Right lobe of liver (tissue), 6 donors: ENCODE measurements at places on chromosomes 12 and 14. TPM values are rescaled to one million over a fixed set of nuclear protein-coding genes. Genes with fewer than 3 reads are reported as not detected.

Gene KRT74
- not detected for total RNA-seq

Gene CPM
- total RNA-seq: 83.8 TPM

DNA sequence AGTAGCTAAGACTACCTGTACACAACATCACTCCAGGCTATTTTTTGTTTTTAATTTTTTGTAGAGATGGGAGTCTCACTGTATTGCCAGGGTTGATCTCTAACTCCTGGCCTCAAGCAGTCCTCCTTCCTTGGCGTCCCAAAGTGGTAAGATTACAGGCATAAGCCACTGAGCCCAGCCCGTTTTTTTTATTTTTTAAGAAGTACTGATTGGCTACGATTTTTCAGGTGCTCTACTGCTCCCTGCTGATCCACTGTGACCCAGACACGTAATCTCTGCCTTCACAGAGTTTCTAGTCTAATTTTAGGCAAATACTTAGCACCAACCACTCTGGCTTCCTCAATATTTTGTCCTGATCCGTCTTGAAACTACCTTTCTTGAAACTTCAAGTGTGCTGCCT lies 4.3 kb upstream of the STRN3 start:
- DNase-seq: no peak

GRCh38 chr14:61939776-61940175 lies 177.6 kb downstream of the SNAPC1 start:
- no peak for DNase-seq

DNA sequence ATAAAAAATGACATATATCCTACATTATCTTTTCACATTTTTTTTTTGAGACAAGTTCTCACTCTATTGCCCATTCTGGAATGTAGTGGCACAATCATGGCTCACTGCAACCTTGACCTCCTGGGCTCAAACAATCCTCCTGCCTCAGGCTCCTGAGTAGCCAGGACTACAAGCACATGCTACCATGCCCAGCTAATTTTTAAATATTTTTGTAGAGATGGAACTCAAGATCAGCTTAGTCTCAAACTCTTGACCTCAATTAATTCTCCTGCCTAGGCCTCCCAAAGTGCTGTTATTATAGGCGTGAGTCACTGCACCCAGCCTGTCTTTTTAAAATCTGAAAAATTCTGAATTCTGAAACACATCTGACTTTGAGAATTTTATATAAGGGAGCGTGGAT lies 241.9 kb upstream of the DCN start:
- DNase-seq: no peak

DNA sequence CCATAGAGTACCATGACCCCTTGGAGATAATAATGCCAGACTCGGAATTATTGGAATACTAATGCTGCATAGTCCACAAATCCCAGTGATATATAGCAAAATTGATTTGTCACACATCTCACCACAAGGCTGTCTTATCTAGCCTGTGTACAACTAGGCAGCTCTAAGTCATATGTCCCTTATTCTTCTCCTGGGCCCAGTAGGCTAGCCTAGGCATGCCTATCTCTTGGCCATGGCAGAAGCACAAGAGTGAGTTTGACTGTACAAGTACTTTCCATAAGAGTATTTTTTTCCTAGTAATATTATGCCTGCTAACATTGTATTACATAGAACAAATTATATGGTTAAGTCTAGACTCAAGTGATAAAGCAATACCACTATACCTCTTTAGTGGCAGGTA lies 1122.1 kb upstream of the SEL1L start:
- no peak for DNase-seq

DNA sequence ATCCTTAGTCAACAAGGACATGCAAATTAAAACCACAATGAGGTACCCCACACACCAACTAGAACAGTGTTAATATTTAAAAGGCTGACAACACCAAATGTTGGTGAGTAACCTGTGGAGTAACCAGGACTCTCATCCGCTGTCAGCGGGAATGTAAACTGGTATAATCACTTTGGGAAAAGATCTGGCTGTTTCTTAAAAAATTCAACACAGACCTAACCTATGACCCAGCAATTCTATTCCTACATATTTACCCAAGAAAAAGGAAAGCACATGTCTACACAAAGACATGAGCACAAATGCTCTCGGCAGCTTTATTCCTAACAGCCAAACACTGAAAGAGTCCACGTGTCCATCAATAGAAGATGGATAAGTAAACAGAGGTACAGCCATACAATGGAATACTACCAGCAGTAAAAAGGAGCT lies 26.6 kb downstream of the NRDE2 start:
- DNase-seq: no peak

DNA sequence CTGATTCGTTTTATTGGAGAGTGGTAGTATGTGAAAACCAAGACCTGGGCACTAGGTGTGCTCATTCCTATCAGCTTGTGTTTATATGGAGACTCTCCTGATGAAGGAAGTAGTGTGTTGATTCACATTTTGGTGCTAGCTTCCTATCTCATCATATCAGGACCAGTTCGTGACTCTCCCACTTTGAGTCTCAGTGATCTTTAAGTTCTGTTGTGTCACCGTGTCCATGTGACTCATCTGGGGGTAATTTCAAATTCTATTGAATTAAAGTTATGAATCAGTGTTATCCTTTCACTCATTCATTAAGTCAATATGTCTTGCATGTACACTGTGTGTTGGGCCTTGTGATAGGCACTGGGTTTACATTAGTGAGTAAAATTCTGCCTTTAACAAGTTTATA lies 180.2 kb downstream of the CACNA1C start:
- DNase-seq: no peak

DNA sequence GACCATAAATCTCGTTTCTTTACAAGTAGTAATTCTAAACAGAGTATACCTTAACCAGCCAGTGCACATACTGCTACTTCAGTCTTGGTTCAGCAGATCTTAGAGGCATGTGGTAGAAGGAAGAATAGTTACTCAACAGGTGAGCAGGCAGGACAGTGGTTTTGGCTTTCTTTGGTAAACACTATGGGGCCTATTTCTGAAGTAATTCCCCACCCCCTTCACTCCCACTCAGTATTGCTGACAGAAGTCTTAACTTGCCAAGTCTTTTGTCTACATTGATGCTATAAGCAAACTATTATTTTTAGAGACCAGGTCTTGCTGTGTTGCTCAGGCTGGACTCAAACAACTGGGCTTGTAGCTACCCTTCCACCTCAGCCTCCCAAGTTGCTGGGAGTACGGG lies 68.5 kb downstream of the FBXO34 start:
- no peak for DNase-seq

Gene ITGA5
- 35.5 TPM for total RNA-seq

Gene PTGDR
- total RNA-seq: 0.15 TPM
